ENCODE measurements at places on chromosomes 7 and 10. TPM values are rescaled to one million over a fixed set of nuclear protein-coding genes. Genes with fewer than 3 reads are reported as not detected.

- H3K27ac ChIP-seq, result no peak overlapping the region
- no peak for DNase-seq
- H3K4me3 ChIP-seq, result no peak overlapping the region
- peaks cover 20% of the 10 kb centered on the region for H3K27me3 ChIP-seq
- H3K4me1 ChIP-seq, result peaks cover 4% of the 10 kb centered on the region
Observed at GRCh38 chr10:86391986-86392722, 25.6 kb upstream of the GRID1 start.

CCAR1 gene
- total RNA-seq, result 111 TPM

LMOD2 gene
- total RNA-seq, result not detected

ATOH7 gene
- not detected for total RNA-seq

DNA sequence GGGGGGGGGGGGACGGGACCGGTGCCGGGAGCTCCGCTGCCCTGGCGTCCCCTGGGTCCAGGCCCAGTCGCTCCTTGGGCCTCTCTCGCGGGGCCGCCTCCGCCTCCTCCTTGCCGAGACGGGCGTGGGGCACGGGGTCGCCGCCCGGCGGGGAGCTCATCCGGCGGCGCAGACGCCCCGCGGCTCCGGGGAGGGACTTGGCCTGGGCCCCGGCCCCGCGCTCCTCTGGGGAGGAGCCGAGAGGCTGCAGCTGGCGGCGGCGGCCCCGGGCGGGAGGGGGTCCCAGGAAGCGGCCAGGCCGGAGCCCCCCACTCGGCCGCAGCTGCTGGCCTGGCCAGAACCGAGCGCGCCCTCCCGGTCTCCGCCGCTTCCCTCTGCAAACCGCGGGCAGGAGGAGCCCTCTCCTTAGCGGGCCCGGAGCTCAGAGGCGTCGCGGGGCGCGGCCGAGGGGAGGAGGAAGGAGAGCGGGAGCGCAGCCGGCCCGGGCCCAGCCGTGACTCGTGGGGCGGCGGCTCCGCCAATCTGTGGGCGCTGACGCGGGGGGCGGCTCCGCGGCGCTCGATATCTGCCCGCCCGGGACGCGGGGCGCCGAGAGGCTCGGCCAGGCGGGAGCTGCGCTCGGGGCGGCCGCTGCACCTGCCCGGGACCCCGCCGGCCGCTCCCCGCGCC lies at the start of gene FAM20C:
TSS of gene FAM20C (plus strand) at position 591 of the 669 bp plus-strand sequence. CDS start 629 bp downstream, outside the sequence.
- H3K4me1 ChIP-seq, result no peaks in the 10 kb centered on the region
- H3K36me3 ChIP-seq, result no peaks in the 10 kb centered on the region
- DNase-seq, result peak; percentile 35
- peaks cover 22% of the 10 kb centered on the region for H3K27me3 ChIP-seq
- peak within 1 kb of the TSS; percentile 51 for H3K4me3 ChIP-seq

Measured in activated T-cell treated with anti-CD3 and anti-CD28 coated beads, Interleukin-2, amount 50 U/mL, for 72 hours (primary cell).